ENCODE measurements at places on chromosomes 12 and 14.

GRCh38 chr14:67539116-67539515, 6.0 kb downstream of the PLEKHH1 start:
- DNase-seq = no peak

- DNase-seq = no peak
Measured at GRCh38 chr12:120680165-120680738, 6.7 kb upstream of the MLEC start.

DNA sequence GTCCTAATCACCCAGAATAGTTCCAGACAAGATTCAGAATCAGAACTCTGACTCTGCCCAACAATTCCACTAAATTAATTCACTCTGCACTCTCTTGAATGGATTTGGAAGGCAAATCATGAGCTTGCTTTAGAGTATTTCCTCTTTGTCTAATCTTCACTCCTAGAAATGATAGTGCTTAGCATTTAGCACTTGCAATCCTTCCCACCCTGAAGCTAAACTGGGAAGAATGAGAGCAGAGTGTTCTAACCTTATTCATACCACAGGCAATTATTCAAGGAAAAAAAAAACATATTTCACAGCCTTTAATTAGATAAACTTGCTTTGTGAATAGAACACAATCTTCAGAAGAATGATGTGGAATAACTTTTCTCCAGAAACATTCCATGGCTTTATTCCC, 264.6 kb downstream of the PAWR start:
- DNase-seq = no peak

- peak; percentile 56 for DNase-seq
Measured at GRCh38 chr12:89695100-89695499, 13.5 kb downstream of the ATP2B1 start.

GRCh38 chr12:3461391-3461790, 29.6 kb upstream of the PRMT8 start:
- peak; percentile 7 for DNase-seq

- DNase-seq = no peak
Measured at GRCh38 chr12:131075611-131076010, 121.9 kb downstream of the ADGRD1 start.

DNA sequence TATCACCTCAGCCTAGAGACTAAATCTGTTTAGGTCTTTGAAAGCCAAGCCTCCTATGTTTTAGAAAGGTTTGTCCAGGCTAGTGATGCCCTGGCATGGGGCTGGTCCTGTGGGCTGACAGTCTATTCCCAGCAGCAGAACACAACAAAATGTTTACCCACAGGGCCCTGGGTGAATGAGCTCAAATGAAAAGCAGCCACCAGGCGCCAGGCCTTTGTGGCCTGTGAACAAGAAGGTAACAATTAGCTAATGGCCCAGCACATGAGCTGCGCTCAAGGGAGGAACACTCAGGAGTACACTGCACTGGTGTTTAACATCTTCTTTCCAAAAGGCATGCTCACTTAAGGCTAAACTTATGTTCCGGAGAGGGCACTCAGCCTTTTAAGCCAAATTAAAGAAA, 202.2 kb downstream of the MON2 start:
- no peak for DNase-seq

DNA sequence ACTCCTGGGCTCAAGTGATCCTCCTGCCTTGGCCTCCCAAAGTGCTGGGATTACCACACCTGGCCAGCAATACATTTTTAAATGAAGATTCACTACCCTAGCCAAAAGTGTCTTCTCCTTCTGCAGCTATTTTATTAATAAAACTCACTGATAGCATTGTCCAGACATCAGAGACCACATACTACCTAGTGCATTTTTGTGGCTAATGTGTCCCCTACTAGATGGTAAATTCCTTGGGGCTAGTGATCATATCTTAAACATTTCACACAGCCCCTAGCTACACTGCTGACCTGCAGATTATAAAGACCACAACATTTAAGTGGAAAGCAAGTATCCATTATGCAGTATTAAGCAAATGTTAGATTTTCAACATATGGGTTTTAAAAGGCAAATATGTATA, 17.0 kb downstream of the DTD2 start:
- no peak for DNase-seq

GRCh38 chr14:65412856-65413738, 567 bp downstream of the FUT8 start:
- DNase-seq = peak; percentile 74

GRCh38 chr14:90608281-90608680, 207.9 kb downstream of the TTC7B start:
- DNase-seq = no peak

DNA sequence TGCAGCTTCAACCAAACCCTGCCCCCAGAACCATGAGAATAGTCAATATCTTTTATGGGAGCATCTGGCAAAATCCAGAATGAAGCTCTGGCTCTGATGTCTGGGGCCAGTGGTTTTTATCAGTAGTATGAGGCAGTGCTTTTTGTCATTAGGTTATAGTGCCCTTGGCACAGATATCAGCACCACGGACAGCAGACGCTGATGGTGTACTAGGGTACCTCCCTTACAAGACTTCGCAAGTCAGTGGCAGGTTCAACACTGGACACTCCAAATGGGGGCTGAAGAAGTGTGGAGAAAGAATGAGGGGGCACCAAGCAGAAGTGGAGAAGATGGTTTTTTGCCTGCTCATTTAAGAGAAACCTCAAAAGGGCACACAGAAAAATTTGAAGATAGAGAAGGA, 68.2 kb upstream of the E2F7 start:
- peak; percentile 75 for DNase-seq

- DNase-seq = no peak
Measured at GRCh38 chr12:132194056-132194455, 49.8 kb downstream of the NOC4L start.

DNA sequence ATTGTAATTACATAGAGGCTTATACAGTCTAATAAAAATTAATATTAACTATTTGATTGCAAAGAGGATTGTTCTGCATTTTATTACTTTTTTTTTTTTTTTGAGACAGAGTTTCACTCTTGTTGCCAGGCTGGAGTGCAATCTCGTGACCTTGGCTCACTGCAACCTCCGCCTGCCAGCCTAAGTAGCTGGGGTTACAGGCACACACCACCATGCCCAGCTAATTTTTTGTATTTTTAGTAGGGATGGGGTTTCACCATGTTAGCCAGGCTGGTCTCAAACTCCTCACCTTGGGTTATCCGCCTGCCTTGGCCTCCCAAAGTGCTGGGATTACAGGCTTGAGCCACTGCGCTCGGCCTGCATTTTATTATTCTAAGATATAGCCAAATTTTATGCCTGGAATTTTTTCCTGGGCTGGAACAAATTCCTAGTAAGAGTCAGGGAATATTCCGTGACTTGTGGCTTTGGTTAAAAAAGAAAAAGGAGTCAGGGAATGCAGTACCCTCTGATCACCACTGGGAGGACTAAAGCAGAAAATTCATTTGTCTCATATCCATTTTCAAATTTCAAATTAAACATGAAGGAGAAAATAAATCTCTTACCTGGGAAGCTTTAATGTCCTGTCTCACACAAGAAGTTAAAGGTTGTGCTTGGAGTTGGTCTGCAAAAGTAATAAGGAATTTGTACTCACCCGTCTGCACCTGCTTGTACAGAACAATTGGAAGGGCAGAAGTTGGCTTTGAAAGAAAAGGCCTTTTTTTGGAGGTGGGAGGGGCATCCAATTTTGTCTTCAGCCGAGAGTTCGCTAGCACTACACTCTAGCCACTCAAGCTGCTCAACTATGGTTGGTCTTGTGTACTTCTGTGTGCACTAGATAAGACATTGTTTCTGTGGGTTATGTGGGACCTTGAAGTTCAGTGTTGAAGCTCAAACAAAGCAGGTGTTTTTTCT, 8.7 kb downstream of the MARK3 start:
- peak; percentile 50 for DNase-seq

- DNase-seq = no peak
Measured at GRCh38 chr14:57982804-57983634, 117.1 kb upstream of the SLC35F4 start.

- no peak for DNase-seq
Measured at GRCh38 chr14:62003701-62004100, 241.5 kb downstream of the SNAPC1 start.

- no peak for DNase-seq
Measured at GRCh38 chr14:88043529-88044443, 38.9 kb downstream of the GPR65 start.

DNA sequence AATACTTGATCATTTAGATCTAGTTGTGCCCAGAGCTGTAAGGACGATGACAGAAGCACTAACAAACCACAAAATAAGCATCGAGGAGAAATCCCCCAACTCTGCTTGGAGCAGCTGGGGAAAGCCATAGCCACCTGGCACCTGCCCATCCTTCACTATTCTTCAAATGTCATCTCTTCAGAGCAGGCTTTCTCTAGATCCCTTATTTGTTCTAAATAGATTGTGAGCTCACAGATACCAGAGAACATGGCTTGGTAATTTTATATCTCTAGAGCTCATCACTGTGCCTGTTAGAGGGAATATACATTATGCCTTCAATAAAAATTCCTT, 50.9 kb downstream of the GRIP1 start:
- no peak for DNase-seq

DNA sequence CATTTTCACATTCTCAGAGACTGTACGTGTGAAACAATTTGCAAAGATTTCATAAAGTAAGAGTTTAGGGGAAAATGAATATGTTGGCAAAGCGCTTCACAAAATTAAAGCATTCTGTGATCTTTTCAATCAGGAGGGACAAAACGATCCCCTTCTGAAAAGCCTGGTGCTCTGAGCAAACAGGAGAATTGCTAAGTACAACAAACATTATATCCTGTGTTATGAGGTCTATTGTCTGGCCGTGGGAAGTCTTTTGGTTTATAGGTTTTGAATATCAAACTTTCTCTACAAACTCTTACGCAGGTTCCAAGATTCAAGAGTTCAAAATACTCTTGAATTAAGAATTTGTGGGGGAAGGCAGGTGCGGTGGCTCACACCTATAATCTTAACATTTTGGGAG, 7.2 kb upstream of the FOXN3 start:
- no peak for DNase-seq

DNA sequence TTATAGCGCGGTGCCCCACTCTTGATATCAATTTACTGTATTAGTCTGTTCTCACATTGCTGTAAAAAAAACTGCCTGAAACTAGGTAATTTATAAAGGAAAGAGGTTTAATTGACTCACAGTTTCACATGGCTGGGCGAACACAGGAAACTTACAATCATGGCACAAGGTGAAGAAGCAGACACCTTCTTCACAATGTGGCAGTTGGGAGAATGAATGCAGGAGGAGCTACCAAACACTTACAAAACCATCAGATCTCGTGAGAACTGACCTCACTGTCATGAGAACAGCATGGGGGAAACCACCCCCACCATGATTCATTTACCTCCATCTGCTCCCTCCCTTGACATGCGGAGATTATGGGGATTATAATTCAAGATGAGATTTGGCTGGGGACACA, 42.3 kb downstream of the FBXO34 start:
- no peak for DNase-seq

DNA sequence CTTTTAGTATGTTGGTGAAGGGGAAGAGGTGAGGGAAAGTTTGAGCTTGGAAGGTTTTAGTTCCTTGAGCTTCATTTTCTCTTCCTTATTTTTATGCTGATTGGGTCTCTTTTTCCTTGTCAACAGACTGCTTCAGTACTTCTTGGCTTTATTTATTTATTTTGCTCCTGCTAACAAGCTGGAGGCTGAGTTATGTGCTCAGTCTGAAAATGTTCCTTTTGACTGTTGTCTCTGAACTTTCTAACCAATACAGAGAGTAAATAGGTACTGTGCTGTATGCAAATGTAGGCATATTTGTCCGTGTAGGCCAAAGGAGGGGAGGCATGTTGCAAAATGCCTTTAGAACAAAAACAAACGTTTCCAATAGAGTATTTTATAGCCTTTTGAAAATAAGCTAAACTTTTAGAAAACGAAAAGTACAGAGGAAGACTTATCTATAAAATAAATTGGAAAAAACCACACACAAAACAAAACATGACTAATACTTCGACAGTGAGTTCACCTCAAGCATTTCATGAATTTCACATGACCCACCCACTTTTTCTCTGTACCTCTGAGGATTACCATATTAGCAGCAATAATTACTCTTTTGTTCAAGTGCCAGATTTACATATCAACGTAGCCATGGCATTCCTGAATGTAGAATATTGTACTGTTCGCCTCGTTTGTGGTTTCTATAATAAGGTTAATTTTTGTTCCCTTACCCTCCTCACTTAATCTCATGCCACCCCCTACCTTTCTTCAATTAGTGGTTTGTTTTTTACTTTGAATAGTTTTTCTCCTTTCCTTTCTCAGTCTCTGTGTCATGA, 4.7 kb upstream of the CREBL2 start:
- DNase-seq = peak; percentile 83

- no peak for DNase-seq
Measured at GRCh38 chr12:1206118-1206734, 215.2 kb downstream of the ERC1 start.

GRCh38 chr12:21296348-21296747, 38.4 kb downstream of the SLCO1A2 start:
- DNase-seq = no peak

- DNase-seq = no peak
Measured at GRCh38 chr12:127008755-127009403, 1258.1 kb upstream of the TMEM132C start.

- peak; percentile 14 for DNase-seq
Measured at GRCh38 chr14:23362200-23362599, 2.8 kb downstream of the EFS start.

DNA sequence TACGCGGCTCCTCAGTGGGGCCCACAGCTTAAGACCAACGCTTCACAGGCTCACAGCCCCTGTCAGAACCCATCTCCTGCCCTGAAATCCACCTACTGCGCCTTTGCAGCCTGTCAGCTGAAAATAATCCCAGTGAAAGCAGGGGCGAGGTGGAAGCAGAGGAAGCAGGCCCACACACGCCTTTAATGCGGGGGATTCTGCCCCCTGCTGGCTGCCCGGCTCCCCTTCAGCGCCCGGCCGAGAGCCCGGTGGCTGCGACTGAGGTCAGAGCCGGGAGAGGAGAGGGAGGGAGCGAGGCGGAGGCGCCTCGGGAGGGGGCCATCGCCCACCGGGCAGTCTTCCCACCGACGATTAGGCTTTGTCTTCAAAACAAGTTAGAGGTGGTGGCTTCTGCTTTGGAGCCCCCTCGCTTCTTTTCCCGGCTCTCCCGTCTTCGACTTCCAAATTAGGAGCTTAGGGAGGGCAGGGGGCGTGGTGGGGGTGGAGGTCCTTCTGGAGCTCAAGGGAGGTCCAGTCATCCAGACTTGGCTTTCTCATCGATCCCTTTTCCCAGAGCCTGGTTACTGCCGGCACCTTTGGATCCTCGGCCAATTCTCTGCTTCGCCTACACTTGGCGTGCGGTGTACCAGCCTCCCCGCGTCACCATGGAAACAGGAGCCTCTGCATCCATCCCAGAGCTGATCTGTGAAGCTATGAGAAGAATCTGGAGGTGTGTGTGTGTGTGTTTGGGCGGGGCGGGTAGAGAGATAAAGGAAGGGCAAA, 25.2 kb upstream of the RND1 start:
- peak; percentile 64 for DNase-seq

DNA sequence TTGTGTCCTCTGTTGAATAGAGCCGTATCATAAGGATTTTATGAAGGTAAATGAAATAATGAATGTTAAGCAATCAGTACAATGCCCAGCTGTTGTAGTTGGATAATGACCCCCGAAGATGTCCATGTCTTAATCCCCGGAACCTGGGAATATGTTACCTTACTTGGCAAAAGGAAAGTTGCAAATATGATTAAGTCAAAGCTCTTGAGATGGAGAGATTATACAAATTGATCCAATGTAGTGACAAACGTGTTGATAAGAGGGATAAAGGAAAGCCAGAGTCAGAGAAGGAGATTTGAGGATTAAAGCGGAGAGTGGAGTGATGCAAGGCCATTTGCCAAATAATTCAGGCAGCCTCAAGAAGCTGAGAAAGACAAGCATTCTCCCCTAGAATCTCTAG, 19.2 kb upstream of the MGAT4C start:
- no peak for DNase-seq

GRCh38 chr14:91385224-91385623, 32.4 kb downstream of the CCDC88C start:
- DNase-seq = no peak
